ENCODE measurements at places on chromosomes 11 and 22.

- no peak for DNase-seq
Observed at GRCh38 chr11:134150195-134150903, 73.4 kb downstream of the NCAPD3 start.

DNA sequence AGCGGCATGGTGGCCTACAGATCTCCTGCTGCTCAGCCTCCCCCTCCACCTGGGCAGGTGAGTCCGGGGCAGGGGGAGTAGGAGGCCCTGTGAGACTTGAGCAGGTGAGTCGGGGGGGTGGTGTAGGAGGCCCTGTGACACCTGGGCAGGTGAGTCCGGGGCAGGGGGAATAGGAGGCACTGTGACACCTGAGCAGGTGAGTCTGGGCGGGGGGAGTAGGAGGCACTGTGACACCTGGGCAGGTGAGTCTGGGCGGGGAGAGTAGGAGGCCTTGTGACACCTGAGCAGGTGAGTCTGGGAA, 299.3 kb downstream of the BRD1 start:
- DNase-seq = no peak

DNA sequence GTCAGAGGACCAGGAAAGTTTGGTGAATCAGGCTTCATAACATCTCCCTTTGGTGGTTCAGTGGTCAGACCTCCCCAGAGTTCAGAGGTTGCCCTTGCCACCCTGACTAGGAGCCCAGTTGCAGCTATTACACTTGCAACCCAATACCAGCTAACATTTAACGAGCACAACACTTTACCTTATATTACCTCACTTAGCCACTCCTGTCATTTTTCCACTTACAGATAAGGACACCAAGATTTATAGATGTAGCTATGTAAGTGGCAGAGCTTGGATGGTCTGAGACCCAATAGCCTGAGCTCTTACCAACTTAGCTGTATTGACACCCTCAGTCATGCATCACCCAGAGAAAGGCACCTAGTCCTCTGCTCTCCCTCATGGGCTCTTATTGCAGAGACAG, 234.7 kb downstream of the INSC start:
- no peak for DNase-seq

DNA sequence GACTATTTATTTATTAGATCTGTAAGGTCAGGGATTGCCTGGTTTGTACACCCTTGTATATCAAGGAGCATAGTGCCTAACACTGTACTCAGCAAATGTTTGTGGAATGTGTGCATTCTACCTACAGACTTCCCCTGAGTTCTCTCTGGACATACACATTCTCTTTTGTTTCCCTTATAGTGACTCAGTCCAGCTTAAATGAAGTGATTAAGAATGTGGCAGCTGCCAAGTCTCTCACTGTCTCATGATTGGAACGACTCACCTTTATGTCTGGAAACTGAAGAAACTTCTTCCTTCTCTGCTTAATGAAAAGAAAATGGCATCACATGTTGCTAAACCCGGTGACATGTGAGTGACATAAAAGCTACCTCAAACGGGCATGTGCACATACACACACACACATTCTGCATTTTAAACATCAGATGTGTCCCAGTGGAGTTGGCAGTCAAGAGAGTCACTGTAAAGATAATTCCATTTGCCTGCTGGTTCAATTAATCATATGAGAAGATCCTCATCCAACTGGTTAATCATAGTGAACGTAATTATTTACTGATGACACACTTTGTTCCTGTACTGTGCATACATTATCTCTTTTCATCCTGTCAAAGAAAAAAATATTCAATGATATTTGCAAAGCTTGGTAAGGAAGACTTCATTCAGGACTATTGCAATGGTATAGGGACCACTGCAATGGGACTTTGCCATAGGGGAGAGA, 42.8 kb downstream of the GLYAT start:
- no peak for DNase-seq

DNA sequence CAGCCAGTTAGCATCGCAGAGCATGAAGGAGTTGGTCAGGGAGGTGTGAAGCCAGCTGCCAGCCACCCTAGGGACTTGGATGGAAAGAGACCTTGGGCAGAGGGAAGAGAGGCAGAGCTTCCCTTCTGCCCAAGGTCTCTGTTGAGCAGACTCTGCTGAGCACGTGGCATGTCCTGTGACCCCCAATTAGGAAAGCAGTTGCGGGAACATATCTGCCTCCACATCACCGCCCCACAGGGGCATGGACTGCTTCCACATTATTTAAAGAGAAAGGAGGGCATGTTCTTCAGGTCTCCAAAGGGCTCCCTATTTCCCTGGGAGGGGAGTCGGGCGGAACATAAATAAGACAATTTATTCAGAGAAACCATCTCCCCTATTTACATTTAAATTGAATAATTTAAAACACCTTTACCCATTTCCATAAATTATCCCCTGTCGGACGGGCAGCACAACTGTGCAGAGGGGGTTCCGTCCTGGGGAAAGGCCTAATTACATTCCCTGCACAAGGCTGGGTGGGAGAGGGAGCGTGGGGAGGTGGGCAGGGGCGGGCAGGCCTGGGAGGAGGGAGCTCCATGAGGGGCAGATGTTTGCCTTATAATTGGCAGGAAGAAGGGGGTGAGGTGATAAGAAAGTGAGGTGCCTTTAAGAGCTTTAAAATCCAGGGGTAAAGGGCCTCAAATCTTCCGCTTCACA, 88.8 kb upstream of the THY1 start:
- DNase-seq = no peak

DNA sequence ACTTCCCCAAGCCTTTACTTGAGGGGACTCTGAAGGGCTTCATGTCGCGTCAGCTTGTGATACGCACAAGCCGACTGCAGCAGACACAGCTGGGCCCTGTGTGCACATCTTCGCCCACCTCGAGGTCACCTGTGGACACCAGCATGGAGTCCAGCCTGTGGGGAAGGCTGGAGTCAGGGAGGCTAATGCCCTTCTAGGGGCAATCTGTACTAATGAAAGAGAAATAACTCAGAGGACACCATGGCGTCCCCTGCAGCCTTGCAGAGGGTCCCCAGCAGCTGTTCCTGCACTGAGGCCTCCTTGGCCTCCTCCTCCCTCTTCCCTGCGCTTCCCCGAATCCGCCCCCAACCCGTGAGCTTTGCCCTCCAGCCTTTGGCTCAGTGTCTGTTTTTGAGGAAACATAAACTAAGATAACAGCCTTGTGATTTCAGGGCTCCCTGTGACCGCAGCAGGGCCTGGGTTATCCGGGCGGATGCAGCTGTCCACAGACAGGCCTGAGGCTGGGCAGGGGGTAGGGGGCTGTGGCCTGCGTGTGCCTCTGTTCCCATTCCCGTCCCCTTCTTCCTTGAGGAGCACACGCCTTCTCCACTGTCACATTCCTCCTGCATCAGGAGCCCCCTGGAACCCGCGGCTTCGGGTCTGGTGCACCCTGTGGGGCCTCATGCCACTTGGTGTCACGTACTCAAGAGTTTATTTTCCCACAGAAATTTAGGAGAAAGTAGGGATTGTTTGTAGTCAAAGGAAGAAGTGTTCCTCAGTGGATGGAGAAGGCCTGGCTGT, 25.0 kb downstream of the KRTAP5-5 start:
- no peak for DNase-seq

DNA sequence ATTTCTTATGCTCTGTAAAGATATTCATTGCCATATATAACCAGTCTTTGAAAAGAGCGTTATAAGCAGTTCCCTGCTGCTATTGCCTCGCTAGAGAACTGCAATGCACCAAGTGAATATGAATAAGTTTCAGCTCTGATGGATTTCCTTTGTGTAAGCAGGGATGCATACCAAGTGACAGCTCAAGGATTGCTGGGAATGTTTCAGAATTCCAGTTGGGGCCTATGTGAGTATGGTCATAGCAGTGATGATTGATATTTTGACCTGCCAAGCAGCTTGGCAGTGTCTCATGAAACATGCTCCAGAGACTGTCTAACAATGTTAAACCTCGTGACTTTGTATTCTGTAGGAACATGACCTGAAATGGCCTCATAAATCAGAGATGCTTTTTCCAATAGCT, 312.6 kb downstream of the C11orf87 start:
- DNase-seq = no peak
